ENCODE measurements at places on chromosomes 3 and 15.

- no peak for DNase-seq
Measured at GRCh38 chr3:133258358-133258757, 141.5 kb upstream of the BFSP2 start.

- DNase-seq, result no peak
Measured at GRCh38 chr3:10580426-10580825, 75.0 kb upstream of the ATP2B2 start.

DNA sequence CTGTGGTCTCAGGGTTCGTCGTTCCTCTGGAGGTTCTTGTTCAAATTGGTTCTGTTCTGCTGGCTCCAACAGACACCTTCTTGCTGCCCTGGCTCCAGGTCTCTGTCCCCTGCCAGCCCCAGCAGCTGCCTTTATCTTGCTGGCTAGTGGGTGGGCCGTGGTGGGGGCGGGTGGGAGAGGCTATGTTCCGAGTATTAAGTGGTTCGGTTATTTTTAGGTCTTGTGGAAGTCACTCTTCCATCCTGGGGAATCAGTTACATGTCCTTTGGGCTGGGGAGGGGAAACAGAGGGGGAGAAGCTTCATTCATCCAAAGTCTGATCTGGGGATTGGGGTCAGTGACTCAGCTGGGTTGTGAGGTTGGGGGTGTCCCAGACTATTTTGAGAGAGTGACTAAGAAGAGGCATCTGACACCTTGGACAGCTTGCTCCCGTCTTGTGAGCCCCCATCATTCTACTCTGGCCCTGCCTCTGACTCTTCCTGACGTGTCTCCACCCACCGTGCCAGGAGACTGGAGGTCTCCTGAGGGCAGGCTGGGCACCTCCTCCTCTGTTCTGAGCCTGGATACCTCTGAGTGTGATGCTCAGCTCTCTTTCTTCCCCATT lies at the start of gene XIRP1:
Gene XIRP1 (minus strand): TSS at position 106 of the 603 bp plus-strand sequence. CDS start 3,150 bp downstream, outside the sequence.
- DNase-seq, result no peak

DNA sequence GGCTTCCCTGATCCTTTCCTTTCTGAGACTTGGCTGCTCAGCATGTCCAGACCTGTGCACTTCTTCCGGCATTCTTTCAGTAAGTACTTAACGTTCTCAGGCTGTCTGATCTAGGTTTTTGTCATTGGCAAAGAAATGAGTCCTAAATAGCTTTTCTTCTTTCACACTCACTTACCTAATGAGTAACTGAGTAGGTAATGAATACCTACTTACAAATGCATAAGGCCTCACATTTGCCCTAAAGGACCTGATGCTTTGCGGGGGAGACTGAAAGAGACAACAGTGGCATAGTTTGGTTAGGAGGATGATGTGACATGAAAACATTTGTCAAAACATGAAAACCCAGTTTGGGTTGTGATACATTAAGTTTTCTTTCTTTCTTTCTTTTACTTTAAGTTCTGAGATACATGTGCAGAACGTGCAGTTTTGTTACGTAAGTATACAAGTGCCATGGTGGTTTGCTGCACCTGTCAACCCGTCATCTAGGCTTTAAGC lies 516.7 kb upstream of the CFAP20DC start:
- no peak for DNase-seq

GRCh38 chr3:37660782-37661181 lies 200.9 kb upstream of the CTDSPL start:
- DNase-seq, result no peak

GRCh38 chr15:52794665-52795463 lies 4.7 kb upstream of the ONECUT1 start:
- DNase-seq, result no peak

- no peak for DNase-seq
Measured at GRCh38 chr3:34852844-34853439, 786.4 kb upstream of the ARPP21 start.

DNA sequence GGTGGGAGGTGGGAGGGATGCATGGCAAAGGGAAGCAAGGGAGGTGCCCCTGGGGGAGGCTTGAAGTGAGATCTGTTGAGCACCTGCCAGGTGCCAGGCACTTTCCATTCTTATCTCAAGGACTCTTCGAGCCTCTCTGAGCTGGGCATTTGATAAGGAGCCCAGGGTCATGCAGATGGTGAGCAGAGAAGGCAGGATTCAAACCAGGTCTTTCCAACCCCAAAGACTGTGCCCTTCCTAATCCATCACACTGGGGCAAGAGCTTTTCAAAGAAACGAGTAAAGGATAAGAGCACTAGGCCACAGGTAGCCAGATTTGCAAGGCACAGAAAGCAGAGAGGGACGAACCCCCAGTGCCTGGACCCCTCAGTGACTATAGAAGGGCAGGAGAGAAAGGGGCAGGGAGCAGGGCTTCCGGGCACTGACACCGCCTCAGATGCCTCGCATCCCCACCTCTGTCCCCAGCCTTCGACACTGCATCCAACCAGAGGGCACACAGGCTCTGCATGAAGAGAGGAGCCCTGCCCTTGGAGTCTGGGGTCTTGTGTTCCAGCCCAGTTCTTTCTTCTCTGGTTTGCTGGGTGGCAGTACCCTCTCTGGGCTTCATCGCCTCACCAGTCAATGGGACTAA lies 21.0 kb downstream of the IGDCC4 start:
- DNase-seq, result no peak

- no peak for DNase-seq
Measured at GRCh38 chr3:99951701-99952100, 134.0 kb downstream of the CMSS1 start.

Measured in CD4-positive, alpha-beta T cell treated with Interleukin-17A for 4 hours (primary cell).